T-helper 22 cell (primary cell): ENCODE measurements at places on chromosomes 7 and 10.

GRCh38 chr10:13315361-13315760 lies 15.5 kb upstream of the PHYH start:
- no peak for DNase-seq

DNA sequence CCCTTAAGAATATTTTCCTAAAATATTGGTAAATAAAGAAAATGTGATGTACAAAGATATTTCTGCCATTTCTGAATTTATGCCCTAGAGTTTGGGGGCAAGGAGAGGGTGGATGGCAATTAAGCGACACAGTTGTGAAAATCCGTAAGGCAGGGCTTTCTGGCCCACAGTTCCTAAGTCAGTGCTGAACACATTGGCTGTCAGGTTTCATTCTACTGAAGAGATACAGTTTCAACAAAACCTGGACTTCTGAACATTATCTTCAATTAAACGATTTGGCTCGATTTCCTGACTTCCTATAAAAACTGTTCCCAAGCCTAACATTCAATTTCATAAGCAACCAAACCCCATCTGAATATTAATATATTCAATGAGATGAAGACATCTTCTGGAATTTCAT lies 61.1 kb upstream of the NEBL start:
- DNase-seq, result no peak

DNA sequence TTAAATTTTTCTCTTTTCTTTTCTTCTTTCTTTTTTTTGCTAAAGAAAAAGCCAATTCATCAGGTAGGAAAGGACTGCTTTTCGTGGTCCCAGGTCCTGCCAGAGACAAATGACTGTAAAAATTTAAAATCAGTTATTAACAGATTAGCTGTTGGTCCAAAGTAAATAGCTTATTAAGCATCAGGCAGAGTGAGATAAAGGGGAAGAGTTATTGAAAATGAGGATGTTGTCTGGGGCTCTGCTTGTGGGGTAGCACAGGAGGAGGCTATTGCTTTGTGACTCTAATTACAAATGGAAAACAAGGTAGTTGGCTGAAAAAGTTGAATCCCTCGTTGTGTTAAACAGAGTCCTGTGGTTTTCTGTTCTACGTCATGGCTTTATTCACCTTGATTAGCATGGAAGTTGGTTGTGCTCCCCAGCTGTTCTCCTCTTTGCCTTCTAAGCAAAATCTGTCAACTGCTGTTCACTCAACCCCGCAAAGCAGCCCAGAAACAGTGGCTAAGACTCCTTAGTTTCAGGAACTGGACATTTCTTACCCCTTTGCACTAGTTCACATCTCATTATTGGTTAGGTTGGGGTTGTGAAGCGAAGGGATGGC lies 128.9 kb downstream of the SNX10 start:
- no peak for DNase-seq

GRCh38 chr10:72291019-72291532 lies 17.4 kb downstream of the DDIT4 start:
- peak; percentile 51 for DNase-seq

- no peak for DNase-seq
These were observed 79.1 kb downstream of the PIK3CG start for GRCh38 chr7:106944035-106944665.

DNA sequence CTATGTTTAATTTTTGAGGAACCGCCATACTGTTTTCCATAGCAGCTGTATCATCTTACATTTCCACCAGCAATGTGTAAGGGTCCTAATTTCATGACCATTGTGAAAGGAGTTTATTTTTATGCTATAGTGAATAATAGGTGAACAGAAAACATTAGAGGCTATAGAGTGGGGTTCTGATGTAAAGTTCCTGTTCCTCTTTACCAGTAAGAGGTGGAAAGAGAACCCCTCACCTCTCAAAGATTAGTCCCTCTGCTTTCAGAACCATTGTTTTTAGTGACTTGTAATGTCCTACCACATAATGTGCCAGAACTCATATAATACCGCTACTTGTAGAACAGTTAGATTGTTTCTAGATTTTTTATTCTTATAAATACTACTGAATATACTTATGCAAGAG lies 34.2 kb downstream of the SUFU start:
- DNase-seq, result no peak

DNA sequence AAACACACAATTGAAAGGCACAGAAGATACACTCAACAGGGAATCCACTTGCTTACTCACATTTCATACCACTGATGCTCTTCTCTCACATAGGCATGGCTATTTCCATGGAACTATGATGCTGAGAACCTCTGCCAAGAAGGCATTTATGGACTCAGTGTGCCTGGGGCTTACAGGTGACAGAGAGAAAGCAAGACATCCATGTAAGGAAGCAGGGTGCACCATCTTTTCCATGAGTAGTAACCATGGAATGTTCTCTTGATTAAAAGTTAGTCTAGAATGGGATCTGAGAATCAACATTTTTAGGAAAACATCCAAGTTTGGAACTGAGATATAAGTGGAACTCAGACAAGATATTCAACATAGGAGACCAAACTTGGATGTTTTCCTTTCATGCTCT lies 52.5 kb upstream of the MACC1 start:
- DNase-seq, result no peak

GRCh38 chr7:99762680-99763327 lies 21.2 kb downstream of the CYP3A4 start:
- DNase-seq, result no peak

DNA sequence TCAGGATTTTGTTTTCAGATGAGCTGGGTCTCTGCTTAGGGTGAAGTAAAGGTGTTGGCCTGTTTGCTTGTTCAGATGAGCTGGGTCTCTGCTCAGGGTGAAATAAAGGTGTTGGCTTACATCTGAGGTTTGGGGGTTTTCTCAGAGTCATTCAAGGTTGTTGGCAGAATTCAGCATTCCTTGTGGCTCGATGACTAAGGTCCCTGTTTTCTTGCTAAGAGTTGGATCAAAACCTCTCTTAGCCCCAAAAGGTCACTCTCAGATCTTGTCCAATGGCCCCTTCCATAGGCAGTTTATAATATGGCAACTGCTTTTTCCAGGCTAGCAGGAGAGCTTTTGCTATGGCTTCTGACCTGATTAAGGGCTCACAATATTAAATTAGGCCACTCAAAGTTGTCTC lies 106.6 kb downstream of the ADAM22 start:
- no peak for DNase-seq

- DNase-seq, result no peak
These were observed 35.8 kb downstream of the ELFN1 start for GRCh38 chr7:1705856-1706255.

GRCh38 chr10:86668297-86669165 lies at the start of gene LDB3:
Gene LDB3, plus strand, starts transcription at chr10:86668511. Its CDS starts 181 bp downstream, at chr10:86668692.
- no peak for DNase-seq
